T1000 (cell line): ENCODE measurements at places on chromosomes 4 and X.

DNA sequence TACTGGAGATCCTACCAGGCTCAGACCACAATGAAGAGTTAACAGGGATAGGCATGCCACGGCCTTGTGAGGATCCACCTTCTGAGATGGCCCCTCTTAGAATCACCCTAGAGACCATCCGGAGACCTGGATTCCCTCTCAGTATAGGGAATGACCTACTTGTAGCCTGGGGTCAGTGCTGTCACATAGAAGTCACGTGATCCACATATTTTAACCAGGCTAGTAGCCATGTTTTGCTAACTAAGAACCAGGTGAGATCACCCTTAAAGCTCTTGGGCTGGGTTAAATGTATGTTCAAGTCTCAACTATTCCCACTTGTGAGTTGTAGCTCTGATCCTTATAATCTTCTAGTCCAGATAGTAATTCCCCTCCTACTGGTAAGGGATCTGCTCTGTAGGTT lies 215.4 kb downstream of the CCNG2 start:
- no peak for DNase-seq

DNA sequence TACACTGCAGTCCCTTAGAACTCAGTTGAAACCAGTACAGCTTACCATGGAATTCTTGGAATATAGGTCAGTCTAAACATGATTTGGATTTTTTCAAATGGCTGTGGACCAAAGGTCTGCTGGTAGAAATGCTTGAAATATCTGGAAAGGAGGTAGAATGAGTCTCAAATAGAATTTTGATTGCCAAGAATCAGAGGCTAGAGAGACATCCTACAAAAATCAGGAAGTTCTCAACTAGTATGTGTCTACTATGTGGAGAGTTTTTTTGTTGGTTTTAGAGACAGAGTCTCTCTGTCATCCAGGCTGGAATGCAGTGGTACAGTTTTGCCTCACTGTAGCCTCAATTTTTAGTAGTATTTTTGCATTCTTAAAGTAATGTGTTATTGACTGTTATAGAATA lies 53.6 kb downstream of the PAQR3 start:
- DNase-seq: no peak

GRCh38 chrX:132714913-132715312 lies 226.1 kb upstream of the MBNL3 start:
- no peak for DNase-seq

DNA sequence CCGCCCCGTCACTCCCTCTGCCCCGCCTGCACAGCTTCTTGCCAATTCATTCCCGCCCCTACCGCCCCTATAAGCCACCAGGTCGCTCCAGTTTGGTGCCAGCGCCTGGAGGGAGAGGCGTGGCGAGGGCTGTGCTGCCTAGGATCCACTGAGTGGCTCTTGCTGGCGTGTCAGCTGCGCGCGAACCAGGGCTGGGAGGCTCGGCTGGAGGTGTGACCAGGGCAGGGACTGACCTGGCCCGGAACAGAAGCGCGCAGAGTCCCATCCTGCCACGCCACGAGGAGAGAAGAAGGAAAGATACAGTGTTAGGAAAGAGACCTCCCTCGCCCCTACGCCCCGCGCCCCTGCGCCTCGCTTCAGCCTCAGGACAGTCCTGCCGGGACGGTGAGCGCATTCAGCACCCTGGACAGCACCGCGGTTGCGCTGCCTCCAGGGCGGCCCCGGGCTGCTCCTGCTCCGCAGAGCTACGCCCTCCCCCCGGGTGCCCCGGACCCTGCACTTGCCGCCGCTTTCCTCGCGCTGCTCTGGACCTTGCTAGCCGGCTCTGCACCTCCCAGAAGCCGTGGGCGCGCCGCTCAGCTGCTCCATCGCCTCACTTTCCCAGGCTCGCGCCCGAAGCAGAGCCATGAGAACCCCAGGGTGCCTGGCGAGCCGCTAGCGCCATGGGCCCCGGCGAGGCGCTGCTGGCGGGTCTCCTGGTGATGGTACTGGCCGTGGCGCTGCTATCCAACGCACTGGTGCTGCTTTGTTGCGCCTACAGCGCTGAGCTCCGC lies at the start of gene GPR78:
Gene GPR78, plus strand, starts transcription at position 72 of the 773 bp plus-strand sequence. Its CDS starts 591 bp downstream, at position 663.
- DNase-seq: peak; percentile 26

- DNase-seq: no peak
Measured at GRCh38 chr4:146330392-146330791, 116.1 kb downstream of the REELD1 start.

DNA sequence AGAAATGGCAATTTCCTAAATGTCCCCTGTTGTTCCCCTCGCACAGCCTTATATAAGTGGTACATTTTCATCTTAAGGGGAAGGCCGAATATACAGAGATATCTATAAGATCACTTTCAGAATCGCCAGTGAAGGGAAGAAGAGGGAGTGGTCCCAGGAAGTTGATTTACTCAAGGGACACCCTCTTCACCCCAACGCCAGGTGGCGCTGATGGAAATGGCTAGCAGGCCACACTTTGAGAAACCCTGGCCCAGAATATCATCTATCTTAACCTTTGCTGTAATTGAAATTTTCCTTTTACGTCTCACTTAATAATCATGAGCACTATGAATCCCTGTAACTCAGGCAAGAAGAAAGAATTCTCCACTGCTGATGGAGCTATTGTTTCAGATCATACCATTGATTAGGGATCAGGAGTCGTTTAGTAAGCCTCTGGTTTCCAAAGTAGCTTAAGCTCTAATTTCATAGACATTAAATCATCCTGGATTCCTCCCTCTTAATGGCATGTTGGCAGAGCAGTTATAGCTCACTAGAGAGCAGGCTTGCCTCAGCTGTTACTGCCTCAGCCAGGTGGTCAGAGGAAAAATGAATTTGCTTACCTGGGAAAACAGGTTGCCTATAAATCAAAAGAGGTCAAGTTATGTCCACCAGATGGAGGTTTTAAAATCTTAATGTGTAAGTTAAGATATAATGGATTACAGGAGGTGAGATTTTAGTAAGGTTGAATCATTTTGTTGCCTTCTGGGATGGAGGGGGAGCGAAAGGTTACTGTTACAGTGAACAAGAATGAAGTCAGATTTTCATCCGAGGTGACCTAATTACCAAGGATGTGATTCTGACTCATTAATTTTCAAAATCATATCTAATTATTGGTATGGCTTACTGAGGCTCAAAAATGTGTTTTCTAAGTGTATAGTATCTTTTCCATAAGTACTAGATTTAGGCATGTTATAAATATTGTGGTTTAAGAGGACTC lies 941.2 kb upstream of the TENM3 start:
- DNase-seq: no peak

DNA sequence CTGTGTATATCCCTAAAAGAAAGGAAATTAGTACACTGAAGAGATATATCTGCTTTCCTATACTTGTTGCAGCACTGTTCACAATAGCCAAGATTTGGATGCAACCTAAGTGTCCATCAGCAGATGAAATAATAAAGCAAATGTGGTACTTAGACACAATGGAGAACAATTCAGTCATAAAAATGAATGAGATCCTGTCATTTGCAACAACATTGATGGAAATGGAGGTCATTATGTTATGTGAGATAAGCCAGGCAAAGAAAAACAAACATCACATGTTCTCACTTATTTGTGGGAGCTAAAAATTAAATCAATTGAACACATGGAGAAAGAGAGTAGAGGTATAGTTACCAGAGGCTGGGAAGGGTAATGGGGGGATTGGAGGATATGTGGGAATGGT lies 611.9 kb downstream of the STPG2 start:
- DNase-seq: no peak

- no peak for DNase-seq
Measured at GRCh38 chr4:8163436-8164193, 5.0 kb upstream of the ABLIM2 start.

DNA sequence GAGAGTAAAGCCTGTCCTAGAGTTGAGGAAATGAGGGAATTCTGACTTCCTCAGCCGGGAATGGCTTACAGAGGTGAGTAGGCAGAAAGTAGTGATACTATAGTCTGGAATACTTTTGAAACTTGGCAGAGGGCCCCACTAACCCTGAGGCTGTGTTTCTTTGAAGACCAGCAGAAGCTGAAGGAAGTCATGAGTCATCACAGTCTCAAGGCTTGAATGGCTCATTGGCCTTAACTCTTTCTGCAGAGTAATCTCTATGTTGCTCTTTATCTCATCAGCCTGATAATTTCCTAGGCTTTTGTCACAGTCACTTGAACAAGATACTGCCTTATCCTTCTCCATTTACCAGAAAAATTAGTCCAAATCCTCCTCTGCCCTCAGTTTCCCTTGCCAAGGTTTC lies 80.8 kb downstream of the ANKRD50 start:
- DNase-seq: peak; percentile 74

DNA sequence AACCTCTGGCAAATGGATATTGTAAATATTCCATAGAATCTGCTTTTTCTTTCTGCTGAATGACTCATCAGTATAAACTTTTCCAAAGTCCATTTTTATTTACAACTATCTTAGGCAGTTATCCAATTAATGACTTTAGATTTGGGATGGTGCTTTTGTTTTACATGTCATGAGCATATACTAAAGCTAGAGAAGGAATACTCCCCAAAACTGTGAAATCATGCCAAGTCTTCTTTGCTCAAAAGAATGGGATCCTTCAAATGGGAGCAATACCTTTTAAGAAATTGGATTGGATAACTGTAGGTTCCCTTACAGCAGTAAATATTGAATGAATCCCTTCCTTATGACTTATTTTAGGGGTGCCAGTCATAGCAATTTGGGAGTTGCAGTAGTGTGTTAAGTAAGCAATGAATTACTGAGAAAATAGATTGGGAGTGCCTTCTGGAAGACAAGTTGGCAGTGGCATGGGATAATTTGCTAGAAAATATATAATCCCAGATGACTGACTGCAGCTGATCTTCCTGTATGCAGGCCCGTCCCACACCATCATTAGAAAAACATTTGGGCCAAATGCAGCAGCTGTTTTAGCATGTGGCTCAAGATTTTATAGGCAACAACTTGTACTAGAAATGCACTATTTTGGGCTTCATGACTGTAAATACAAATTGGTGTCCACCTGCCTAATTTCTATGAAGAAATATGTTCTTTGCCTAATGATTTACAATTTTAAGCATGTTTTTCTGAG lies 2.8 kb downstream of the TMPRSS11D start:
- DNase-seq: no peak

DNA sequence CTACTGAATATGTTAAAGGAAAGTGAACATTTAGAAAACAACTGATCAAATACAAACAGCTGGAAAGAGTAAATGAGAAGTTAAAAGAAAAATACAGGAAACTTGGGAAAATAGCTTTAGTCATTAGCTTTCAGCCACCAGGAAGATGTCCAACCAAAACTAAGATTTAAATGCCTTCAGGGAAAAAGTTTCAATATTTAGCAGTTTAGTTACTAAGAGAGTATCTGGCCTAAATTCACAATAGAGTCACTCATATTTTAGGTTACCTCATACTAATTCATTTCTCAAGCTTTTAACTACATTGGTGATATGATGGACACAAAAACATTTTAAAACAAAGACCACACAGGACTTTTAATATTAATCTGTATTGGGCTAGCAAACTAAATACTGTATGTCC lies 13.1 kb upstream of the KLHL13 start:
- DNase-seq: no peak

GRCh38 chr4:24930151-24930550 lies 17.3 kb upstream of the CCDC149 start:
- DNase-seq: no peak

DNA sequence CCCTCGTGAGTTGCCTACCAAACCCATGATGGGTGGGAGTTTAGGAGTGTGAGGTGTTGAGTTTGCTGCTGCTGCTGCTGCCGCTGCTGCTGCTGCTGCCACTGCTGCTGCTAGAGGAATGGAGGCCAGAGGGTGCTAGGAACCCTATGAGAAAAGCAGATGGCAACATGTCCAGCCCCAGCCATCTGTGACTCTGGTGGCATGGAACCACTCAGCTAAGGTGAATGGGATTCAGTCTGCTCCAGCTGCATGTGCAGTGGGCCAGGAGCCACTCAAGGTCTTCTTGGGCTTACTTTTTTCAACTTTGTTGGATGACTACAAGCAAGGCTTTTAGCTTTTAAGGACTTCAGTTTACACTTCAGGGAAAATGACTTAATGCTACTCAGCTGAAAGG lies 103.8 kb downstream of the RTL5 start:
- no peak for DNase-seq

DNA sequence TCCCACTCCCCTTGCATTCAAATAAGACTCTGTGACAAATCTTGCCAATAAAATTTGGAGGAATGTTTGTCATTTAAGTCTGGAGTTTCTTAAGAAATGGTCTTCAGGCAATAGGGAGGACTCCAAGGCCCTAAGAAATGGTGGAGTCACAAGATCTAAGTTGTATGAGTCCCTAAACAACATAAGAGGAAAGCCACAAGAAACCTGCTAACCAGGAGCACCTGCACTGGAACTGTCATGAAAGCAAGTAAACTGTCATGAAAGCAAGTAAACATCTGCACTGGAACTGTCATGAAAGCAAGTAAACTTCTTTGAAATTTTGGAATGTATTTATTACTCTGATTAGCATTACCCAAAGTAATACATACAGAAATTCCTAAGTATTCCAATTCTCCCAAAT lies 3.5 kb downstream of the CNOT6L start:
- DNase-seq: no peak
